ENCODE measurements at places on chromosomes 6 and 20.

DNA sequence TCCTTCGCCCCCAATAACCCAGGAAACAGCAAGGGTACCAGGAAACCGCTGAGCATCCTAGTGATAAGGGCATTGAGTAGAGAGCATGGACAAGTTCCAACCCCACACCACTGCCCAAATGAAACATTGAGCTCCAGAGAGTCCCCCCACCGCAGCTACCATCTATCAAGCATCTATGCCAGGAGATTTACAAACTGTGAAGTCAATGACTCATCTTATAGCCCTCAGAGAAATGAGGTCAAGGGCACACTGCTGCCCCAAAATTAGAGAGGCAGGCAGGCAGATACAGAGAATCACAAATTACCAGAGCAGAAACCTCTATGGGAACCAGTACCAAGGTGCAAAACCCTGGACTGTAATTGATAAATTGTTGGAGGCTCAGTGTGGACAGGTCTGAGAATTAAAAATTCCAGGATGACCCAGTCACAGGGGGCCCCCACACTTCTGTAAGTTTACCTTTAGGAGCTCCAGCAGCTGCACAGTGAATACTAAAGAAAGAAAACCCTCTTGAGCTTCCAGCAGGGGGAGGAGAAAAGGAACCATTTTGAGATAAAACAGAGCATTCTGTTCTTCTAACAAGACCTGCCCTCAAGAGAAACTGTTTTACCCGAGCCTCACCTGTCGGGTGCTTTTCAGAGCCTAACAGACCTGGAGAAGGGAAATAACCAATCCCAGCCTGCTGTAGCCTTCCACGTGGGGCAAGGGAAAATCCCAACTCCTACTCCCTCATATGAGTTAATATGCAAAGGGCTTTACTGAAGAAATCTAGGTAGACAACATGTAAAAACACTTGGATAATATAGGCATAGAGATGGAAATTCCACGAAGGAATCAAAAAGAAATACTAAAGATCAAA, 118.0 kb upstream of the ARID1B start:
- DNase-seq, result no peak

GRCh38 chr6:52360601-52361413, 1.1 kb upstream of the PAQR8 start:
- no peak for DNase-seq

- no peak for DNase-seq
These were observed 3.7 kb downstream of the TREML2 start for GRCh38 chr6:41197234-41197633.

- no peak for DNase-seq
These were observed 92.4 kb downstream of the PLCB4 start for GRCh38 chr20:9161311-9161710.

GRCh38 chr6:150915880-150916265, 50.4 kb downstream of the MTHFD1L start:
- DNase-seq, result peak; percentile 74

- DNase-seq, result peak; percentile 20
These were observed 49.0 kb downstream of the HNF4A start for GRCh38 chr20:44404204-44405181.

DNA sequence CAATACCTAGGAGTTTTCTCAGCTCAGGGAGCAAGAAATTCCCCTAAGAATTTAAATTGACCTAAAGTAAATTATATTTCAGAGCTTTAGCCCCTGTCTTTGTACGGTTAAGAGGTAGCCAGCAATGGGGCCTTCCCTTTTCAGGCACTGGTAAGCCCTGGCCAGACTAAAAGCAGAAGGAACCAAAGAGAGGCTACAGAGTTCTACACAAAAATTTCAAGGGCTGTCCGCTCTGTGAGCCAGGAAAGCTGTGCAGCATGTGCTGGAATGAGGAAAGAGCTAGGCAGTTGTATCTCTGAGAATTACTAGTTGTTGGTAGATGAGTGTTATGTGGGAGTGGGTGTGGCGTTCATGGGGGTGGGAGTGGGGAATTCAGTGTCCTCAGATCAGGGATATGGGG, 96.3 kb upstream of the MAFB start:
- DNase-seq, result no peak

Data from fibroblast of gingiva (primary cell).